Effector CD8-positive, alpha-beta T cell (primary cell): ENCODE measurements at places on chromosomes 13 and 19.
A peak's percentile ranks its signal among the peaks of the same experiment; 100 is the strongest.

- peak; percentile 68 for DNase-seq
Observed at GRCh38 chr19:45693106-45693788, 781 bp downstream of the QPCTL start.

DNA sequence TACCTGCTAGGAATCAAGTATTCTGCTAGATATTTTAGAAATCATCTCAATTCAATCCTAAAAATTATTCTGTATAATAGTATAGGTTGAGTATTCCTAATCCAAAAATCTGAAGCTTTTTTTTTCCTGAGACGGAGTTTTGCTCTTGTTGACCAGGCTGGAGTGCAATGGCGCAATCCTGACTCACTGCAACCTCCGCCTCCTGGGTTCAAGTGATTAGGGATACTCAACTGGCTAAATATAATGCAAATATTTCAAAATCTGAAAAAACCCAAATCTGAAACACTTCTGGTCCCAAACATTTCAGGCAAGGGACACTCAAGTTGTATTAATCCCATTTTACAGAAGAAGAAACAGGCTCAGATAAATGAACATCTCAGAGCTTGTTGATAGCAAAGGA lies 17.2 kb upstream of the USPL1 start:
- no peak for DNase-seq

- DNase-seq: no peak
Observed at GRCh38 chr19:21900401-21900800, 64.4 kb upstream of the ZNF43 start.

GRCh38 chr19:19427944-19428343 lies 22.5 kb downstream of the GATAD2A start:
- DNase-seq: no peak

- DNase-seq: no peak
Observed at GRCh38 chr13:104584481-104584880, 1518.3 kb upstream of the SLC10A2 start.

- no peak for DNase-seq
Observed at GRCh38 chr13:30429721-30430694, 7.7 kb downstream of the UBE2L5 start.

- DNase-seq: no peak
Observed at GRCh38 chr19:38867171-38867780, 10.8 kb downstream of the RINL start.

DNA sequence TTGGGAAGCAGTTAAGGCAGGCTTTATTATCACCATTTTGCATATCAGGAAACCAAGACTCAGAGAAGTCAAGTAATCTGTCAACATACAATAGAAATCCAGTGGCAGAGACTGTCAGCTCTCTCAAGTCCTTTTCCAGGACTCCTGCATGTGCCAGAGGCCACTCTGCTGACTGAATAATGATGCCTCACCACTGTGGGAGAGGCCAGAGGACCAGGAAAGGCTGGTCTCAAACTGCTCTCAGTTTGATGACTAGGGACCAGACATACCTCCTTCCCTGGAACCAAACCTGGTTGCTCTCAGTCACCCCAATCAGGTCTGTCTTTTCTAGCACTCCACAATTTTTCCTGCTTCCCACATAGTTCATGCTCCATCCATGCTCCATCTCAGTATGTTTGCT lies 8.0 kb downstream of the RNASEH2B start:
- no peak for DNase-seq

- DNase-seq: no peak
Observed at GRCh38 chr19:10454267-10454666, 33.9 kb downstream of the PDE4A start.

- DNase-seq: peak; percentile 64
Observed at GRCh38 chr19:873084-873483, 13.6 kb downstream of the CFD start.

DNA sequence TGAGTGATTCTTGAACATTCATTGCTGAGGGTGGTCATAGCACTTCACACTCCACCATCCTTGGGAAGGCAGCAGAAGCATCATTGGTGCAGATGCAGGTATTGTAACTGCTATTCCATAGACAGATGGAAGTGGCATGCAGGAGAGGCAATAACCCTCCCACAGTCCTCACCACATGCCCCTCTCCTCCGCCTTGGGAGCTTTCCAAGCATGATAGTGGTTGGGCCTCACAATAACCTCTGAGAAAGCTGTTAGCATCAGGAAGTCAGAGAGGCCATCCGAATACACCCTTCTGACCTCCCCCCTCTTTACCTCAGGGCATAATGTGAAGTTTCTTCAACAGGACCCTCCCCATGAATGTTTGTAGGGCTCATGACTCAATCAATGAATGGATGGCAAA lies 177.9 kb downstream of the KATNAL1 start:
- DNase-seq: no peak

DNA sequence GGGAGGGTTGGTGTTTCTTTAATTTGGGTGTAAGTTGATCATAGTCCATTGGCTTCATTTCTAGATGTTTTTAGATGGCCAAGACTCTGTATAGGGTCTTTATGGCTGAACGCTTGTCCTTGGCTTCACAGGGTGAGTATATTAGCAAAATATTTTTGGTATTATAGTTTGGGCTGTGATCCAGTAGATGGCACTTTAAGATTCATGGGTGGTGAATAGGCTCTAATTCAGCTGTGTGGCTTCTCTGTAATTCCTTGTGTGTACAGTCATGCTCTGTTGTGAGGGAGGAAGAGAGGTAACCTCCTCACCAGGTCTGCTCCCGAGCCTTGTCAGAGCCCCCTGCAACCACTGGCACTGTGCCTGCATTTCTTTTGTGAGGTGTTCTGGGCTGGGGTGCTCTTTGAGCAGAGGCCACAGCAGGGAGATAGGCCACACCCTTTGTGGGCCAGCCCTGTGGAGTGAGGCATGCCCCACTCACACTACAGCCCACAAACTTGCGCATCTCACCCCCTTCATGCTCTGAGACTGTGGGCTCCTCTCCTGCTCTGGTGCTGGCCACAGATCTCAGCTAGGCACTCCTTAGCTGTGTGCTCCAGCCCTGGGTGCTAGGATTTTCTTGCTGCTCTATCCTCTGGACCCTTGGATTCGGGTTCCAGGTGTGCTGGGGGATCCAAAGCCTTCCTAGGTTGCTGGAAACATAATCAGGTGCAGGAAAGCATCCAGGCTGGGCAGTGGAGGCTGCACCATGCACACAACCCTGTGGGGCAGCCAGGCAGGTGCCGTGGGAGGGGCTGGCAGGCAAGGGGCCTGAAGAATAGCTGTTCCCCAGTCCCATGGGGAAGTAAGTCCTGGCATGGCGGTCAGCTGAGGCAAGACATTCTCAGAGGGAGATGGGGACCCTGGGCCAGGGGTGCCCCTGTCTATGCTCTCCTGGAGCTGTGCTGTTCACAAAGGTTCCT lies 193.9 kb downstream of the GPC5 start:
- DNase-seq: no peak

DNA sequence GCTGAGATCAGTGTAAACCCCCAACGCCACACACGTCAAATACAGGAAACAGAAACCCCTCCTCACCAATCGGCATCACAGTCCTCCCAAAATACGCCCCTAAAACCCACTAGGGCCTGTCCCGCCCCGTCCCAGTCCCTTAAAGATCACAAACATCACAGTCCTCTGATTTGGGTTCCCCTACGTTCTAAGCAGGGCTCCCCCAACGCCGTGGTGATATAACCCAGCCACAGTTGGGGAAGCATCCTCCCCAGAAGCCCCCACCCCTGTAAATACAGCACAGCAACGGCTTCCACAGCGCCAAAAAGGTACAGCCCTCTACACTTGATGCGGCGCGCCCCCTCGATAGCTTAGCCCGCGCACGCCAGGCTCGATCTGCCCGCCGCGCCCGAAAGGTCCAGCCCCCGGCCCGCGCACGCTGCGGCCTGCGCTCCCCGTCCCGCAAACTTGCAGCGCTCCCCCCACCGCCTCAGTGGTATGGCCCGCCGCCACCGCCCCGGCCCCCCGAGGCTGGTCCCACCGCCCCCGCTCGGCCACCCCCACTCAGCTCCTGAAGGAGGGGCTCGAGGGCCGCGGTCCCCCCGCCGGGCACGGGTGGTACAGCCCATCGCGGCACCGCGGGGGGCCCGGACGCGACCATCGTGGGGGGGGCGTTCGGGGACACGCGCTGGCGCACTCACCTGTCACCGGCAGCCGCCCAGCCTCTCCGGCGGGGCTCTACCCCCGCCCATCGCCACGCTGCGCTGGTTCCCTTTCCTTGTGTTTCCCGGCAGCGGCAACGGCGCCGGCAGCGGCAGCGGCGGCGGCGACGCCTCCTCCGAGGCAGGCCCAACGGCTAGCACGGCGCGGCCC lies at the start of gene AKT2:
Gene AKT2 (minus strand): TSS at position 845 of the 852 bp plus-strand sequence. CDS start 20,078 bp downstream, outside the sequence.
- peak; percentile 88 for DNase-seq

DNA sequence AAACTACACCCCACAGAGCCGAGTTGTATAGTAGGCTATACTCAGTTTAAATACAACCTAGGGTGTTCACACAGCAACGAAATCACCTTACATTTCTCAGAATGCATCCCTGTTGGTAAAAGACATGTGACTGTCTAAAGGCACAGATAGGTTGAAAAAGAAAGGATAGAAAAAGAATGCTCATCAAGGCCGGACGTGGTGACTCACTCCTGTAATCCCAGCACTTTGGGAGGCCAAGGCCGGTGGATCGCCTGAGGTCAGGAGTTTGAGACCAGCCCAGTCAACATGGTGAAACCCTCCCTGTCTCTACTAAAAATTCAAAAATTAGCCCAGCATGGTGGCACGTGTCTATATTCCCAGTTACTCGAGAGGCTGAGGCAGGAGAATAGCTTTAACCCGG lies 3.8 kb upstream of the IL17D start:
- DNase-seq: no peak

DNA sequence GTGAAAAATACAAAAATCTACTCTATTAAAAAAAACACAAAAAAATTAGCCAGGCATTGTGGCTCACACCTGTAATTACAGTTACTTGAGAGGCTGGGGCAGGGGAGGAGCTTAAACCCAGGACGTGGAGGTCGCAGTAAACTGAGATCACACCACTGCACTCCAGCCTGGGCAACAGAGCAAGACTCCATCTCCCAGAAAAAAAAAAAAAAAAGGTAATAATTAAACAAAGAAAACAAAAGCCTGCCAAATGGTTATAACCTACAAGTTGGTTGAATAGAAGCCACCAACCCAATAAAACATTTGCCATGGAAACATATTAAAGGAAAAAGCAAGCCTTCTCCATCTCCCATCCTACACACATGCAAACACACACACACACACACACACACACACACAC lies 255.2 kb downstream of the ITGBL1 start:
- no peak for DNase-seq

DNA sequence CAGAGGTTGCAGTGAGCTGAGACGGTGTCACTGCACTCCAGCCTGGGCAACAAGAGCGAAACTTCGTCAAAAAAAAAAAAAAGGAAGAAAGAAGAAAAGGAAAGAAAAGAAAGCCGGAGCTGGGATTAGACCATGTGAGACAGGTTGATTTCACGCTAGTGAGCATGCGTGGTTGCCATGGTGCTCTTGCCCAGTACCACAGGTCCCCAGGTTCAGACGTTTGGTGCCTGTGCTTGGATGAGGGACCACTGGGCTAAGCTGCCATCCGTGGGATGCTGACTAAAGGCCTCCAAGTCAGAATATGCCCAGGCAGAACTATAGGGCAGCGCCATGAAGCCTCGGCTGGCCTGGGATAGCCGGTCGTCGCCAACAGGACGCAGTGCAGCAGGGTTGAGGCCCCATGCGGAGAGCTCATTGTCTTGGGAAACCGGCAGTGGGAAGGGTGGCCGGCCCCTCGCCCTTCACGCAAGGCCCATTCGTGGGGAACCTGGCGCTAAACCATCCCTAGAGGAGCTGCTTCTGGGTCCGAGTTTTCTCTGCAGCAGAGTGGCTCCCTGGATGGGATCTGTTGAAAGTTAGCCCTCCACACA lies 7.2 kb upstream of the TEX101 start:
- no peak for DNase-seq

GRCh38 chr19:46944918-46945628 lies 74.6 kb upstream of the NPAS1 start:
- no peak for DNase-seq

GRCh38 chr13:84332346-84332745 lies 450.1 kb upstream of the SLITRK1 start:
- no peak for DNase-seq

GRCh38 chr13:100304229-100304628 lies 215.3 kb downstream of the PCCA start:
- no peak for DNase-seq

- no peak for DNase-seq
Observed at GRCh38 chr13:82501834-82502233, 1380.4 kb downstream of the SLITRK1 start.

- peak; percentile 23 for DNase-seq
Observed at GRCh38 chr19:11091703-11092153, 2.5 kb downstream of the LDLR start.

DNA sequence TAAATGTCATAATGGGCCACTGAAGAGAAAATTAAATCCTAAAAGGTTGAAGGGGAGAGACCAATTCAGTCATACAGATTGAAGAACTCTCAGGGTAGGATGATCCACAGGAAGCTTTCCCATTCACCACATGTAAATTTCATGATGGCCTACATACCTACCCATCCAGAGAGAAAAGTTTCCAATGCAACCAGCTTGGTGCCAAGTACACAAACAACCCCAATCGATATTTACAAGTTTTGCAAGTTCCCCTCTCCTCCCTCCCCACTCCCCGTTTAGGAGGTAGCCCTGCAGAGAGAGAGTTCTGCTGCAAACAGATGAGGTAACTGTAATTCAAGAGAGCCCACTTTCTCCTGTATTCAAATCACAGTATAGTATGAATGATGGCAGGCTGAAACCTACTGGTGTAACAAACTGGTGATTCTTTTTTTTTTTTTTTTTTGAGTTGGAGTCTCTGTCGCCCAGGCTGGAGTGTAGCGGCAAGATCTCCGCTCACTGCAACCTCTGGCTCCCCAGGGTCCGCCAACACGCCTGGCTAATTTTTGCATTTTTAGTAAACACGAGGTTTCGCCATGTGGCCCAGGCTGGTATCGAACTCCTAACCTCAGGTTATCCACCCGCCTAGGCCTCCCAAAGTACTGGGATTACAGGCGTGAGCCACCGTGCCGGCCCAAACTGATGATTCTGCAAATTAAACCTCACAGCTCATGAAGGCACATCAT lies 14.4 kb downstream of the FOXO1 start:
- DNase-seq: no peak

DNA sequence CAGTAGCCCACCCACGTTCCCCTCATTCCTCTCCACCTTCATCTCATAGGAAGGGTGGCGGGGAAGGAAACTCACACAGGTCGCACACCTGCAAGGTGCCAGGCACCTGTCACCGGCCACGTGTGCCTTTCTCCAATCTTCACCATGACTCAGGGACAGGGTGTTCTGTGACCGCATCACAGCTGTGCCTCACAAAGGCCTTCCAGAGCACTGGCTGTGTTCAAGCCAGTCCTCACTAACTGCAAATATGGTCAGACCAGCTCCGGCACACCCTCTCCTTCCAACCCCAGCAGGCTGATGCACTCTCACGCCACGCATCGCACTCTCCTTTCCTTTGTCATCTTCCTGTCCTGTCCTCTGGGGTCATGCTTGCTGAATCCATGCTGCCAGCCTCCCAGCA lies 415.9 kb downstream of the IRS2 start:
- no peak for DNase-seq

- no peak for DNase-seq
Observed at GRCh38 chr19:14979476-14980255, at the start of gene SLC1A6. TSS of gene SLC1A6 (minus strand) at chr19:14979864. CDS start at chr19:14972910, 6,954 bp downstream.

GRCh38 chr13:37289212-37289935 lies 183.9 kb upstream of the CSNK1A1L start:
- DNase-seq: no peak
